Lower leg skin (tissue), 4 donors: ENCODE measurements at places on chromosomes 1 and 21.

GRCh38 chr1:247538561-247538960 lies 2.3 kb upstream of the OR2C3 start:
- no peak for DNase-seq

DNA sequence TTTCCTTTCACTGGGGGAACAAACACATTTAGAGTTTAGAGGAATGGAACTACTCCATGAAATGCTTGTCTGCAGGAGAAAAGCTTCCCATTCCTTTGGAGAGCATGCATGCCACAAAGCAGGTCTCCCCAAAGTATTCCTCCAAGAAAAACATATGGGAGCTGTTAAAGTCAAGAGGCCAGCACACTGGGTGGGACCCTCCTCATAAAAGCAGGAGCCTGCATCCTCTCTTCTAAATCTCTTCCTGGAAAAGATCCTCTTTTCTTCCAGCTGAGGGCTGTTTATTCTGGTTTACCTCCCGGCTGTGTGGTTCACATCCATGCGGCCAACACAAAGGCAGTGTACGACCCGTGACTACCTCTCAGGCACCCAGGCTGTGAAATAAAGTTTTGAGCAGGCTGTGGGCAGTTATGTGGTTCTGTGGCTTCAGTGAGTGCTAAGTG lies 103.4 kb downstream of the TENT5C start:
- no peak for DNase-seq

DNA sequence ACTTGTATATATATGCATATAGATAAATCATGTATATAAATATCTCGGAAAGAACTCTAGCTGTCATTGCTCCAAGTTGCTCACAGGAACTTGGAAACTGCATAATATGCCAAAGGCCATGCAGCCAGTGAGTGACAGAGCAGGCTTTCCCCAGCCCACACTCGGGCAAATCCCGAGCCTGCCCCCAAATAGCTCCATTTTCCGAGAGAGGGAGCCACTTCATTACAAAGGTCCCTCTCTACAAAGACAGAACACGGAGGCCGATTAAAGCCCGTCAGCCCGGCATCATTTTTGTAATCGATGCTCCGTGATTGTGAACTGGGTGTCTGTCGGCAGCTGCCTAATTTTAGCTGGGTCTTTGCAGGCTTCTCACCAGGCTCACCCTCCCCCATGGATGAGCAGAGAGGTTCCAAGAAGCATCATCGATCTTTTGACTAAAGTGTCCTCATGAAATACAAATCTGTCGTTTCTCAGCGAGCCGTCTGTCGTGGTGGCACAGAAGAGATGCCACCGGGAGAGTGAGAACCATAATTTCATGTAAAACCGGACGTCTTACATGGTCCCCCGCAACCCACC lies 663.9 kb downstream of the PTPRU start:
- DNase-seq = no peak

DNA sequence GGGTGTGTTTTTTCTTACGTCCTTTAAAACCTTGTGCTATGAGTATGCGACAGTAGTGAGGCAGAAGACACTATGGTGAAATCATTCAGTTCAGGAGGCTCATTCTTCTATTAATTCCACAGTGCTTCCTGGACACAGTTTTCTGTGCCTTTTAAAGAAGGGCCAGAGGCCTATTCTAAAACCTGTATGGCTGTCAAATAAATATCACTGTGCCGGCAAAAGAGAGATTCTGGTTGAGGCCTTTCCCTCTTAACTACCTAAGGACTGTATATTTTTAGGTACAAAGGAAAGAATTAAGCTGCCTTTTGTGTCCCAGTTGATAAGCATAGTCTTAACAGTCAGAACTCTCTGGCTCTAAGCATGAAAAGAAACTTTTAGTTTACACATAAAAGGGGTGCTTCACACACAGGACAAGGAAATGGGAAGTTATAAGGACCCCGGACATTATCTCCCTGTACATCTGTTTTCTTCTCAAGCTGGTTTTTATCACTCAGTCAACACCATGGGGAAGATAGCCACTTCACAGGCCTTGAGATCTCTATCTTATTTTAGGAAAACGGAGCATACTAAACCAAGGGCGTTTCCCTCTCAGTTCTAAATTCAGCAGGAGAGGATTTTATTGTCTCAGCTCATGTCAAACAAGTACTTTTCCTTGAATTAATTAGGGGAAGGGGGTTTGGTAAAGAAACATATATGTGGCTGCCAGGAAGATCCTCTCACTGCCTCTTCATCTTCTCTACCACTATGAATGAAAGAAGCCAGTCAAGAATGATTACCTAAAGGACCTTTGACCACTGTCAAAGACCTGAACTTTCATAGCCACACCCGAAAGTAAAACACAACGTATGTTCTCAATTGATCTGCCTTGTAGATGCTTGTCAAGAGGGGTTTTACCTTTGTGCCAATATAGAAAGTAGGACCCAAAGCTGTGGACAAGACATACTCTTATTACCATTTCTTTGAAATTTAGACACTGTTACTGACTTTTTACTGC lies 71.4 kb upstream of the HSPA13 start:
- no peak for DNase-seq

DNA sequence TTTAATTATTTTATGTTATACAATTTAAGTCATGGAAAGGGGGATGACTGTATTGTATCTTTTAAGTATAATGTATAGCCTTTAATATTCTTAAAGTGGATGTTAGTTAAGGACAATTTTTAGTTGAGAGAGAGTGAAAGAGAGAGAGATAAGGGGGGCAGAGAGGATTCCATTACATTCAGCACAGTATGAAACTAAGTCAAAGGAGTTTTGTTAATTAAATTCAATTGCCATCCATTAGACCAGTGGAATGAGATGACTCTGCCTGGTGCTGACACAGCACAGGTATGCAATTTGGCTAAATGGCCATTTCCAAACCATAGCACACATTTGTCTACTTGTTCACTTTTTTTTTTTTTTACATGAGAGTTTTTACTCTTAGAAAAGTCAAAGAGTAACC lies 27.5 kb downstream of the NFIA start:
- DNase-seq = no peak

DNA sequence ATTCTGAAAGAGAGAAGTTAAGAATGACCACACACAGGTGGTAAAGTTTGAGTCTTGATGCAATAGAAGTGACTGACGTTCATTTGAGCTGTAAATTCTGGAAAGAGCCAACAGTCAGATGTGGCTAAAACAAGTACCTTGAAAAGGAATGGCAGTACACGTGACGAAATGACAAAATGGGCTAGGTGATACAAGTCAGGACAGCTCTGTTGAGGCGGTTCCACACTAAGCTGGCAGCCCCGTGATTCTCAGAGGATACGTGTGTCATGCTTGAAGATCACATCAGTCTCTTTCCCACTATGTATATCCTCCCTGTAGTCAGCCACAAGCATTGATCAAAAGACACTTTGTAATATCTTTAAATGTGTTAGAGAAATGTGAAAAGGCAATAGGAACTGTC lies 881.3 kb upstream of the ADGRL2 start:
- DNase-seq = no peak

GRCh38 chr21:38144193-38144592 lies 112.6 kb upstream of the KCNJ15 start:
- no peak for DNase-seq

- no peak for DNase-seq
Observed at GRCh38 chr1:89951766-89952604, 42.9 kb upstream of the ZNF326 start.
